ENCODE measurements at places on chromosomes 6 and 20.

DNA sequence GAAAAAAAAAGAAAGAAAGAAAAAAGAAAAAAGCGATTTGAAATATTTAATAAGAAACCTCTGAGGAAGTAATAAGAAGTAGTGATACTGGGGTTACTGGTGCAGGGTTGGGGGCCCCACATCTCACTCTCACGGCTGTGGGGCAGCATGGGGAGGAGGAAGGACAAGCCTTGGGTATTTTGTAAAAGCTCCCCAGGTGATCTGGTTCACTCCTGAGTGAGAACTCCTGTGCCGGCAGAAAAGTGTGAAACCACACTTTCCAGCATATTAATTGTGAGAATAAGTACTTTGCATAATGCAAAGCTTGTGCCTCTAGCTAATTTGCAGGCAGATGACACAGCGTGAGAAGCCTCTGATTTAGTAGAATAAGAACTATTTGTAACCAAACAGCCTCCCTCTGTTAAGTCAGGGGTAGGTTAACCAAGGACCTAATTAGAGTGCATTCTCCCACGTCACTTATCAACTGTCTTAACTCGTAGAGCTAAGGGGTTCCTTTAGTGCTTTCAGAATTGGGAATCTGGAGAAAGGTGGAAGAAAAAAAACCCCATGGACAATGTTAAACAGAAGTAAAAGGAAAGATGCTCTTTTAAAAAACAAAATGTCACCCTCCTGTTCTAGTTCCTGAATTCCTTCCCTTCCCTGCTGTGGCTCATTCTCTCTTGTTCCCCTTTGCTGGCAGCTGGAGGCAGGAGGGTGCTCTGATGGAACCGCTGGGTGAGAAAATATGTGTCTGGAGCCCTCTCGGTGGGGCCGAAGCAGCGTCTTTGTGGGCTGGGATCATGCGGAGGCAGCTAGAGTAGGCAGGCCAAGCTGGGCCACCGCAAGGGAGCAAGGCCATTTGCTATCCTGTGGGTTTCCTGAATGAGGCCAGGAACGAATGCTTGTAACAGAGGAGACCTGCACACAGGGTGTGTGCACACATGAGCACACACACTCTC is 108.7 kb downstream of the FYN start:
- peak; percentile 57 for DNase-seq

GRCh38 chr20:796921-797320 is 28.6 kb upstream of the SLC52A3 start:
- DNase-seq, result no peak

GRCh38 chr6:79584332-79584731 is 46.8 kb upstream of the SH3BGRL2 start:
- no peak for DNase-seq

DNA sequence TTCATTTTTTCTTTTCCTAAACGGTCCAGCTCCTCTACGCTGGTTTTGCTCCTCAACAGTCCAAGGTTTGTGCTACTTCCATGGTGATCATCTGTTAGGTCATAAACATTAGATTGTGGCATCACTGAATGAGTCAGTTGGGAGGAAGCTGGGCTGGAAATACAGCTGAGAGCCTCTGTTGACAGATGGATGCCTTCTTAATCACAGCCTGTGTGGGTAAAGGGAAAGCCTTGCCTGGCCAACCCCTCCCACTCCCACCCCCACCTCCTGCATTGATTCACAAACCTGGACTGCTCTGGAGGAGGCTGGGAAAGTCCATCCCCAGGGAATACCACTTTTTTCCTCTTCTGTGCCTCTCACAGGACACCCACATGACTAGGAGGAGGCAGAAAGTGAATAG is 180.6 kb upstream of the CCN2 start:
- peak; percentile 22 for DNase-seq

DNA sequence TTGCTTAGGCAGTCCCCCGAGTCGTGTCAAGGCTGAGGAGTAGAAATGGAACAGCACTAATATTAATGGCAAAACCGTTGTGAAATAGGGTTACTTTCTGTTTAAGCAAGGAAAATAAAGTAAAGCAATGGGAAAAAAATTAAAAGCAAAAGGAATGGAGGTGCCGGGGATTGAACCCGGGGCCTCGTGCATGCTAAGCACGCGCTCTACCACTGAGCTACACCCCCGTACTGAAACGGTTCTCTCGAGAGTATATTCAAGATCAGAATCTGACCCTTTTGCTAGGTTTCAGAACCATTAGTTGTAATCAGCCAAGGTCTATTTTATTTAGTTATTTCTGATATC is 85.5 kb downstream of the TRIM27 start:
- DNase-seq, result peak; percentile 69

- no peak for DNase-seq
Observed at GRCh38 chr6:51467231-51467952, 620.0 kb downstream of the PKHD1 start.

DNA sequence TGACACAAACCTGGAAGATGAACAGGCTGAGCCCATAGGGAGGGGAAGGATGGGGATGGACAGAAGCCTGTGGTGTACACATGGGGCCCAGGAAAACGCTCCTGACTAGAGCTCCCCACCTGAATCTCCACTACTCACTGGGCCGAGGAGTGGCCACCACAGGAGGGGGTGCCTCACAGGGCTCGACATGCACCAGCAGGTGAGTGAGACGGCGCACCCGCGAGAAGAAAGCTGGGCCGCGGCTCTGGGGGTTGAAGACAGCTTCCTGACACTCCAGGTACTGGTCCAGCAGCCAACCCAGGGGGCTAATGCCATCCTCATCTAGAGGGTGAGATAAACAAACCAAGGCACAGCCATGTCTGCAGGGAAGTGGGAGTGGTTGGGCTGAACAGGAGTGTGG is 10.3 kb downstream of the CUL7 start:
- DNase-seq, result no peak

DNA sequence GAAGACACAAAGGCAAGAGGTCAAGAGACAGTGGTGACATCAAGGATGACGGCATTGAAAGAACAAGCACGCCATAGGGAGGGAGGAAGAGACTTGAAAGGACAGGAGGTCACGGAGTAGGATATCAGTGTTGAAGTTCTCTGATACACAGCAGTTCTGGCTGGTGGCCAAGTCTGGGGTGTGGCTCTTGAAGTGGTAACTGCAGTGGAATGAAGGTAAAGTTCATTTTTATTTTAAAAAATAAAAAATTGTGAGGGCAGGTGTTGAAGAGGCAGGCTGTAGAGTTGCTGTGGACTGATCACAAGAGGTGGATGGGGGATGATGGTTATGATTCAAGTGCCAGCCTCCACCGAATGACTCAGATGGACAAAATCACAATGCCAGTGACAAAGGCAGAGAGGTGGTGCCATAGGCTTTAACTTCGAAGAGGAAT is 53.2 kb upstream of the BMP2 start:
- DNase-seq, result no peak

DNA sequence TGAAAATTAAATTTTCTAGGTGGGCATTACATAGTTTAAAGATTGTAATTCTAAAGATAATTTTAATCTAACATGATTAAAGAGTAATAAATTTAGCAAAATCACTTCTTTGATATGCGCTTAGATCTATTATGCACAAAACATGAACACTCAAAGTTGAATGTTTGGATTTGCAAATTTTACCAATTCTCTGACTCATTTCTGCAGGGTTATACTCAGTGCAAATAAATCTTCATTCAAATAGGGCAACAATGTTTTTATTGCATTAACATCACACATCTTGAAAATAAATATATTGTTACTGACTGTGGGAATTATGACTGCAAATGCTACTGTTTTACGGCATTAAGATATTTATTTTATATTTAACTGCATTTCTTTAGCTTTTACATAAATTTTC is 110.7 kb downstream of the OGFRL1 start:
- no peak for DNase-seq

GRCh38 chr6:146312608-146313007 is 231.0 kb upstream of the RAB32 start:
- no peak for DNase-seq

- no peak for DNase-seq
Observed at GRCh38 chr6:84568971-84569370, 195.4 kb downstream of the TBX18 start.

- no peak for DNase-seq
Observed at GRCh38 chr6:148985499-148985898, 238.7 kb downstream of the UST start.

DNA sequence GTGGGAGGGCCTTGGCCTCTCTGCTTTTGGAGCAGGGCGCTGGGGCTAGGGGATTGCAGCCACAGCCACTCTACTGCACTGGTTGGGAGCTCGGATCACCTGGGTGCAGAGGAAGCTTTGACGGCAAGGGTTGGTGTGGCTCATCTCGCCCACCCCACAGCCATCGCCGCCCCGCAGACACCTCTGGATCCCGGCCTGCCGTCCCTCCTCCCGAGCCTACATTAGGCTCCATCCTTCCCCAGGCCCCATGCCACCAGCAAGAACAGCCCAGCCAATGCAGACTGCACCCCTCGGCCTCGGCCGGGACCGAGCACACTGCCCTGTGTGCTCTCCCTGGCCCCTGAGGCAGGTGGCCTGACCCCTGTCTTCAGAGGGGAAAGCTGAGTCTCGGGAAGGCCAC is 6.3 kb upstream of the NKAIN4 start:
- no peak for DNase-seq

GRCh38 chr20:43894491-43894890 is 20.2 kb upstream of the TOX2 start:
- DNase-seq, result no peak

DNA sequence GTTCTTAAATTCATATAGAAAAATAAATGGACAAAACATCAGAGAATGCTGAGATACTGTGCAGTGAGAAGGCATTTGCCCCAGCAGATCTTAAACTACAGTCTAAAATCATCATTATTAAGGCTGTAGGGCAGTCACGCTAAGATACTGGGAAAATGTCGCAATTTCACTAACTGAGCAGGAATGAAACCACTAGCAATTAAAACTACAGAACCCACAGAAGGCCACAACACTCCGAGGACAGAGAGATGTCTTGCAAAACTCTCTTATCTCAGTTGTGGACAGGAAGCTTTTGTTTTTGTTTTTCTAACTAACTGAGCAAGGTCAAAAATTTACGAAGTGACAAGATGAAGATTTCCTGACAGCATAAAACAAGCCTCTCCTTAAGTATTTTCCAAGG is 18.2 kb downstream of the GNAS-AS1 start:
- DNase-seq, result no peak

DNA sequence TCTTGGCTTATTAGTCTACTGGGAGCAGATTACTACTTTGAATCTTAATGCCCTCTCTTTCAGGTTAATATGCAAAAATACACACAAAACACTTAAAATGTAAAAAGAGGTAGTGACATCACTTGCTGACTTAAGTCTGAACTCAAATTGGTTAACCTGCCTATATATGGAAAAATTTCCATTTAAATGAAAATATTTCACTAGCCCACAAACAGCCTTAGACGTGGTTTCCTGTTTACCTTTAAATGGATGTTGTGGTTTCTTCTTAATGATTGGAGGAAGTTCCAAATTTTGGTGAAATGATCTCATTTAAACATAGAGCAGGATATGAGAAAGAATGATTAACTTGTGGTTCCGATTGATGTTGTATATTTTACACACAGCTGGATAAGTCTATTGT is 553.7 kb downstream of the CD109 start:
- no peak for DNase-seq

- no peak for DNase-seq
Observed at GRCh38 chr6:38259736-38260135, 380.0 kb downstream of the BTBD9 start.

GRCh38 chr6:139699335-139699734 is 324.9 kb upstream of the CITED2 start:
- DNase-seq, result no peak

DNA sequence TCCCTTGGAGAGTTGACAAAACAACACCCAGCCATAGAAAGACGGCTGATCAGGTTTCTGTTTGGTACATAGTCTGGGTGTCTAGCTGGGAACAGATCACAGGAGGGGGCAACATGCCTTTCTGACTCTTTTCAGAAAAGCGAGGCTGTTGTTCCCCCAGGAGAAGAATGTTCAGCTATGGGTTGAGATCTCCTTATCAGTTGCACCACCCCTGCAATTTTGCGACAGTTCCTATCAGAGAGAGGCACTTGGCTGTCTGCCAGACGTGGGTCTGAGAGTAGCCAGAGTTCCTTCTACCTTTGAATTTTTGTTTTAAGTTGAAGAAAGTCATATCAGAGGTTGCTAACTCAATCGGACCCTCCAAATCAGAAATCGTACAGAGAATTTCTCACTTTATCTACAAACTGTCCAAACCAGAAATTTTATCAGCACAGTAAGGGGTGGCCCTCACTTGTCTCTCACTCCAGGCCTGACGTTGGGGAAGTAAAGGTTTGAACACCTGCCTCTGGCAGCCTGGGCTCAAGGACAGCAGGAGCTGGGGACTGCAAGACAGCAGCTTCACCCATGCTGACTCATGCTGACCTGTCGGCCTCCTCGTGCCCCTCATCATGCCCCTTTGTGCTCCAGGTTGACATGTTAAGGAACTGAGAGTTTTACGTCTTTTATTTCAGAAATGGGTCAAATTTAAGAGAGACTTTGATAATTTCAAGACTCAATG is 42.3 kb downstream of the TMC2 start:
- no peak for DNase-seq

GRCh38 chr6:35294308-35294945 is 3.2 kb upstream of the DEF6 start:
- peak; percentile 53 for DNase-seq

GRCh38 chr6:158868890-158869825 is 50.0 kb upstream of the EZR start:
- DNase-seq, result no peak

- DNase-seq, result no peak
Observed at GRCh38 chr6:126937426-126937825, 181.0 kb upstream of the RSPO3 start.

DNA sequence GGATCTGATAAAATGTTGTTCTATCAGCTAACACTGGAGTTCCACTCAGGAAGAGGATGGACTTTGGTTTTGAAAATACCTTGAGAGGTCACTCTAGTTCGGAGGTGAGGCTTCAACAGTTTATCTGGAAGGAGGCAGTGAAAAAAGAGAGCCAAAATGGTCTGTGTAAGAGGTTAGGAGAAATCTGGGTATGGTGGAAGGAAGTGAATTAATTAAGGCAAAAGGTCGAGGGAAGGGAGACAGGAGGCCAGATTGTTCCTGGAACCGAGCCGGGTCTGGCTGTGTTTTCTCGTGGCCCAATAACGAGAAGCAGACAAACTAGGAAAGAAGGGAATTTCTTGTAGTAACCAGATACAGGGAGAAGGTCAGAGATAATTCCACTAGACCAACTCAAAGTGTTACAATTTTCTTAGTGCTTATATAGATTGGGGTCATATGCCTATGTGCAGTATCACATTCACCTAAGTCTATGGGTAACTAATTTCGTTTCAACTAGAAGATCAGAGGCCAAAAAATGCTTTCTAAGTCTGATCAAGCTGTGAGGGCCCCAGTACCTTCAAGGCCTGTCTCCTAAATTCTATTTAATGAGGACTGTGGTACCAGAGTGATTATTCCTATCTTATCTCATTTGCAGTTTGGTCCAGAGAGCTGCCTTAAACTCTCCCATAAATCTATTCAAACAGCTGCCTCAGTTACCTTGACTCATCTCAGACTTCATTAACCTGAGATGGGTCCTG is 96.0 kb upstream of the SNX9 start:
- no peak for DNase-seq

DNA sequence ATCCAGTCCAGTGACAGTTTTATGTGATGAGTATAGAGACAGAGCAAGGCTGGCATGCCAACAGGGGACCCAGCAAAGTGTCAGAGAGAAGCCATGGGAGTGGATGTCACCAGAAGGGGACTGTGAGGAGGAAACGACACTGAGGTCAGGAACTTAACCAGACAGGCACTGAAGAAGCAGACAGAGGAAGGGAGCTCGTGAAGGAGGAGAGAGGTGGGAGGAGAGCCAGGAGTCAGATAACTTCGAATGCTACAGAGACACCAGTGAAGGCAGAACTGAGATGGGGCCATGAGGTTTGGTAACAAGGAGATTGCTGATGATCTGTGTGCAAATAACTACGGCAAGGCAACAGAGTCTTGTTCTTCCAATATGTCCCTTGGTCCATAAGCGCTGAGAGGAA is 211.1 kb upstream of the FOXA2 start:
- DNase-seq, result no peak

All from CD4-positive, alpha-beta T cell treated with Interleukin-15 for 1 hour (primary cell).